Cardiac muscle cell (in vitro differentiated cells and primary cell): ENCODE measurements at places on chromosomes 11 and 22. TPM values are rescaled to one million over a fixed set of nuclear protein-coding genes. Genes with fewer than 3 reads are reported as not detected.

The SYT12 gene
- total RNA-seq = 0.21 and 0.53 TPM in 2 replicates

The TMEM191B gene
- 8.1 and 14.3 TPM in 2 replicates for total RNA-seq

The SMPD1 gene
- 44.8 and 52.1 TPM in 2 replicates for total RNA-seq

The OR1S1 gene
- total RNA-seq = not detected in 2 replicates

The CNGA4 gene
- total RNA-seq = 0.32 and 0.83 TPM in 2 replicates

The OR51F2 gene
- not detected in 2 replicates for total RNA-seq

The EIF3M gene
- 530 and 587 TPM in 2 replicates for total RNA-seq

The PAFAH1B2 gene
- total RNA-seq = 58.7 and 71.8 TPM in 2 replicates

The RAG2 gene
- total RNA-seq = not detected in 2 replicates

The CEP126 gene
- 0.53 and 1.2 TPM in 2 replicates for total RNA-seq

The FERMT3 gene
- 0.11 and 1.8 TPM in 2 replicates for total RNA-seq

The RAG1 gene
- 0.35 and 0.66 TPM in 2 replicates for total RNA-seq

The ZNF74 gene
- total RNA-seq = 35.6 and 90.9 TPM in 2 replicates

The UFD1 gene
- total RNA-seq = 23.4 and 34.2 TPM in 2 replicates

The OR4X2 gene
- total RNA-seq = not detected in 2 replicates

The ADORA2A gene
- 9.1 and 13.7 TPM in 2 replicates for total RNA-seq

The SAA4 gene
- not detected in 2 replicates for total RNA-seq

The DDI1 gene
- not detected in 2 replicates for total RNA-seq

The PLXNB2 gene
- total RNA-seq = 142 and 195 TPM in 2 replicates

The GAL3ST3 gene
- total RNA-seq = 25.5 and 38.6 TPM in 2 replicates

The PNPLA3 gene
- total RNA-seq = 2.1 and 2.3 TPM in 2 replicates

The APOC3 gene
- 2.3 TPM in 1 of 2 replicates, not detected in the other for total RNA-seq

The ENTHD1 gene
- total RNA-seq = not detected in 2 replicates

The NCAM1 gene
- 113 and 203 TPM in 2 replicates for total RNA-seq
